DMS79 (cell line): ENCODE measurements at places on chromosomes 2 and 18.

- no peak for DNase-seq
Observed at GRCh38 chr2:71776227-71776626, 322.9 kb downstream of the DYSF start.

DNA sequence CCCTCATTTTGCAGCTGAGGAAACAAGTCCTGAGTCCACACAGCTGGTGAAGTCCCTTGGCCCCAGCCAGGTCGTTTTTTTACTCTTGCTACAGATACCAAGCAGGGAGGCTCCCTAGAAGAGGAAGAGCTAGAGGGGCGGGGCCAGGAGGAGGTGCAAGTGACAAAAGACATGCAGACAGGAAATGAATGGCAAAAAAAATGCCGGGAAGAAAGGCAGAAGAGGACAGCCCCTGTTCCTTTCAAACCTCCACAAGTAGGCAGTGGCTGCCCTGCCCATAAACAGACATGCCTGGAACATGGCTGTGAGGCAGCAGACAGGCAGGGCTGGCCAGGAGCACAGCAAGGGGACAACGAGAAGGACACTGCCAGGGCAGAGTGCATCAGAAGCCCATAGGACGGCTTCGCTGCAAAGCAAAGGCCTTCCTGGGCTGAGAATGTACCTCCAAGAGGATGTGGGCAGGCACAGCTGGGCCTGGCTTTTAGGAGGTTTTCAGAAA lies 108.7 kb downstream of the ZBTB7C start:
- no peak for DNase-seq

DNA sequence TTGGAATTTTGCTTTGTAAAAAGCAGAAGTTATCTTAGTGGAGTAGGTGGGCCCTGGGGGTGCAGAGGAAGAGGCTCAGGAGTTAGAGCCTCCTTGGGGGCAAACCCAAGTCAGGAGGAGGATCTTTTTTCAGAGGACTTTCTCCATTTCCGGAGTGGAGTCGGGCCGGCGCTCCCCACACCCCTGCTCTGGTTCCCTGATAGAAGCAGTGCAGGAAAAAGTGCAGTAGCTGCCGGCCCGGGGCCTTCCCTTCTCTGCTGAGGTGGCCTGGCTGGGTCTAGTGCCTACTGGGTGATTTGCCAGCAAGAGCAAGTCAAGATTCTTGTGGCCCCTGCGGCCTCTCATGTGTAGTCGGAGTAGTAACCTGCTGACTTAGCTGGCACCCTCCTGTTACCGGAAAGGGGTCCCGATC lies 124.2 kb upstream of the HS6ST1 start:
- no peak for DNase-seq

GRCh38 chr2:17104454-17104853 lies 413.8 kb downstream of the RAD51AP2 start:
- DNase-seq, result no peak

GRCh38 chr2:190342611-190343010 lies 778 bp upstream of the INPP1 start:
- no peak for DNase-seq

DNA sequence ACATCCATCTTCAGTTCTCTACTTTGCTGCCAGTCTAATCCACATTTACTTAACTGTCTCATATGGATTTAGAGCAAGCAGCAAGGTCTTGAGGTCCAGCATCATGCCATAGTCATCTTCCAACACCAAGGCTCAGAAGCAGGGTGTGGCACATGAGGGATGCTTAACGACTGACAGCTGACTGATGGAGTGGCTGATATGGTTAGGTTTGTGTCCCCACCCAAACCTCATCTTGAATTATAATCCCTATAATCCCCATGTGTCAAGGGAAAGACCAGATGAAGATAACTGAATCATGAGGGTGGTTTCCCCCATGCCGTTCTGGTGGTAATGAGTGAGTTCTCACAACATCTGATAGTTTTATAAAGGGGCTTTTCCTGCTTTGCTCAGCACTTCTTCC lies 257.3 kb downstream of the NBAS start:
- DNase-seq, result no peak

DNA sequence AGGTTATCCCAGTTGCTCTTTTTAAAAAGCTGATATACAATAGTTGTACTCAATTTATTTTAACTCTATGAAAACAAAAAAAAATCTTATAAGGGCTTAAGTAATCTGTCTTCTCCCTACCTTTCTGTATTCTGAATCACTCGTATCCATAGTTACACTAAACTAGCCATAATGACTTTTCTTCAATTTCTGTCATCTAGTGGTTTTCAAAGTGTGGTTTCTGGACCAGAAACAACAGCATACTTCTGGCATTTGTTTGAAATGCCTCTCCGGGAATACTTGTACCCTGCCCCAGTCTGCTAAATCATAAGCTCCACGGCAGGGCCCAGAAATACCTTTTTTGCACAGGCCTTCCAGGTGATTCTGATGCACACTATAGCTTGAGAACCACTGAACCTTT lies 253.6 kb downstream of the LRRTM4 start:
- no peak for DNase-seq

- no peak for DNase-seq
Observed at GRCh38 chr2:241851325-241852115, 7.2 kb downstream of the PDCD1 start.

GRCh38 chr2:158740127-158740526 lies 55.0 kb upstream of the DAPL1 start:
- no peak for DNase-seq

DNA sequence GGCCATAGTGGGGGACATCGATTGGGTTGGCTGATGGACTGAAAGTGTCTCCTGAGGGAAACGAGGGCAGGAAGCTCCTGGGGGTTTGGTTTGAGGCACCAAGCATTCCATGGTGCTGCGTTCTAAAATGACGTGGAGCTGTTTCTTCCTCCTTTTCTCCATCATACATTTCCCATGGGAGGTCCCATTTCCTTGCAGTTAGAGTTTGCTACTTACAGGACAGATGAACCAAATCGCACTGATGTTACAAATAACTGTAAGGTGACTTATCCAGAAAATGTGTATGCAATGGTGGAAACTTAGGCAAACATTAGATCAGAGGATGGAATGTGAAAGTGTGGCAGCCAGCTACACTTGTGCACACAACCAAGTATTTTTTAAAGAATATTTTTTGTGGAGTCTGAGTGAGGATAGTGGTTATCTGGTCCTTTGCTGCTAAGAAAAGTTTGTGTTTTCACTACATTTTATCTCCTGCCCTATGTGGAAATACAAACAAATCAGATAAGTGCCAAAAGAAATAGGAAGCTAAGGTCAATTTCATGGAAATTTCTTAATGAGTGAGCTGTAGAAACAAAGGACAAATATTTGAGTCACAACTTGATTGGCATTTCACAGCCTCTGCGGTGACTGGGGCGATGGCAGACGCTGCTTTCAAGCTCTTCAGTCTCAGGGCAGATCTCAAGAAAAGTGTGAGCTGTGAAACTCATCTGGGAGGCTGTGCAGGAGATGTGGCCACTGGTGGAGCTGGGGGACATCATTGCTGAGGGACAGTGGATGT lies 256.2 kb downstream of the TSN start:
- no peak for DNase-seq

- DNase-seq, result no peak
Observed at GRCh38 chr2:239640210-239640609, 239.4 kb upstream of the HDAC4 start.

DNA sequence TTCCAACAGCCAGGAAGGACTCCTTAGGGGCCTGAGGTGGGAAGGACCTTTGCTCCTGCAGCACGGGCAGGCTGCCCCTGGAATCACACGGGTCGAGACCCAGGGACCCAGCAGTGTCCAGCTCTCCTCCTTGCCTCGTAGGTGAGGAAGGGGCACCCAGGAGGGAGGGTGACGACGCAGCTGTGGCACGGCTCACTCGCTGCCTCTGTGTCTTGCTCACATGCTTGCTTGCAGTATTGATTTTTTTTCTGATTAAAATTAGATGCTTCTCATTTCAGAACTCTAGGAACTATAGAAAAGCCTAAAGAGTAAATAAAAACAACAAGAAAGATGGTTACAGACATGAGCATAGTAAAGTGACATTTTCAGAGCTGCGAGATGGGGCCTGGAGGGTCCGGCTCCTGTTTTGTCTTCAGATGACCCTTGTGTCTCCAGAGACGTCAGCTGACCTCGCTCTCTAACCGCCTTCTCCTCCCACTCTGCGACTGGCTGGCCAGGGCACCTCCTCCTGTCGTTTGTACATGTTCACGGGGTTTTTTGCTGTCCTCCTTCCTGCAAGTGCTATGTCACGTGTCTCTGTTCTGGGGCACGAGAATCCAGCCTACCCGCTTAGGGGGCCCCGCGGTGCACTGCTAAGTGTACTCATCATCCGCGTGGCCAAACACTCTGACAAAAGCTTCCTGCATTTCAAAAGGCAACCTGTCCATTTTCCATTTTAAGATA lies 65.7 kb upstream of the ZNF236 start:
- no peak for DNase-seq

GRCh38 chr18:22705328-22705727 lies 227.8 kb upstream of the RBBP8 start:
- DNase-seq, result no peak

DNA sequence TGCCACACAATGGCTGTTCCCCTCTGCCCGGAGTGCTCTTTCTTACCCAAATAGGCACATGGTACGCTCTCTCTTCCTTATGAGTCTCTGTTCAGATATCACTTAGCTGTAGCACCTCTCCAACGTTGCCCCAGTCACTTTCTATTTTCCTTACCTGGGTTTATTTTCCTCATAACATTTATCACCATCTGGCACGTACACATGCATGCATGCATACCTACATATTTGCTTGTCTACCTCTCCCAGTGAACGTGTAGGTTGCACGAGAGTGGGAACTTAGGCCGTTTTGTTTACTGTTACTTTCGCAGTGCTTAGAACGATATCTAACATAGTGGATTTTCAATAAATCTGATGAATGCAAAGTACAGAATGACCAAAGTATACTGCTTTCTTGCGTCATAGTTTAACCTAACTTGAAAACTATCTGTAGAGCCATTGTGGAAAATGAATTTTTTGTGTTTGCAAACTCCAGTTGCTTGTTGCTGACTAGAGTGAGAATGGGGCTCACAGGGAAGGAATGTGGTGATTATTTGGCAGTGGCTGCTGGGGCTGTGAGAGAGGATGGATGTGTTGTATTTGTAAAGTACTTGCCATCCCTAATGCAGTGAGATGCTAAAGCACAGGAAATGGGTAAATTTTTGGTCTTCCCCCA lies 47.1 kb downstream of the ACSL3 start:
- no peak for DNase-seq

GRCh38 chr18:77395953-77396352 lies 146.3 kb downstream of the GALR1 start:
- no peak for DNase-seq

DNA sequence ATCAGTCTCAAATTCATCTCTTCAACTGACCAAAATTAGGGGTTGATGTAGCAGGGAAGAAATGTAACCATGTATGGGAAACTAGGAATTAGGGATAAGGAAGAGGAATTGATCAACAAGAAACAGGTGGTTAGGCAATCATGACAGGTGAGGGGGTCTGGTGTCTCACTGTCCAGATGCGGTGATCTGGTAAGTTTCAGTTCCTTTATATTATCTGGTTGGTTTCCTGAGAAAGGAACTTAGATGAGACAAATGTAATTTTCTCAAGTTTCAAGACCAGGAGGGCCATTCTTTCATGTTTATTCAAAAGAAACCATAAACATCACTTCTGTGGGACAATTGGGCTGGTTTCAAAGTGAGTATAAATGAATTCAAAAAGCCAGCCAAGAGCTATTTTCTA lies 306.2 kb upstream of the KCNJ3 start:
- DNase-seq, result no peak

GRCh38 chr2:219852626-219853025 lies 225.2 kb downstream of the SLC4A3 start:
- no peak for DNase-seq
